ENCODE measurements at places on chromosomes 16 and 17.

DNA sequence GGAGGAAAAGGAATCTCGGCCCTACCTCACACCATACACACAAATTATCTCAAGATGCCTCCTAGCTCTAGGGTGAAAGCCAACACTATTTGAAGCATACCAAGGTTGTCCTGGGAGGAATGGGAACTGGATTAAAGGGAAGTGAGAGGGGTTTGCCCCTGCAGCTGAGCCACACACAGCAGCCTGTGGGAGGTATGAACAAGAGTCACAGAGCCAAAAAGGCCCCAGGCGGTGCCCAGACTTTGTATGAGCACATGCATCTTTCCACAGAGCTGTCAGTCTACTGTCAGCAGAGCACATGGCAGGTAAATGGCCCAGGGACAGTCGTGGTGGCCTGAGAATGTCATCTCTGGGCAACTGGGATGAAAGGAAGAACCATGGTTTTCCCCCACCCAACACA lies 31.0 kb upstream of the RCVRN start:
- no peak for DNase-seq

DNA sequence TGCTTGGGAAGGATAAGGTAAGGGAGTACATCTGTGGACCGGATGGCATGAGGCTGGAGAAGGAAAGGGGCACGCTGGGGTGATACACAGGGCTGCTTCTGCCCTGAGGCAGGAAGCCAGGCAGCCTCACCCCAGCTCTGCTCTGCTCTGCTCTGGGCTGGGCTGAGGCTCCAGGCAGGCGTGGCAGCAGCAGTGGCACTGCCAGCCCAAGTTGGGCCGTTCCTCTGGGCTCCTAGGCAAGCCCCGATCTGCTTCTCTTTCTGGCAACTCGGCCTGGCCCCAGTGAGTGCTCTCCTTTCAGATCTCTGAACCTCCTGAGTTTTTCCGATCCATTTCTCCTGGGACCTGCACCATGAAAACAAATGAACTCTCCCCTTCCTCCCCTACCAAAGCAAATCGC lies 44.9 kb downstream of the VAC14 start:
- DNase-seq, result no peak

DNA sequence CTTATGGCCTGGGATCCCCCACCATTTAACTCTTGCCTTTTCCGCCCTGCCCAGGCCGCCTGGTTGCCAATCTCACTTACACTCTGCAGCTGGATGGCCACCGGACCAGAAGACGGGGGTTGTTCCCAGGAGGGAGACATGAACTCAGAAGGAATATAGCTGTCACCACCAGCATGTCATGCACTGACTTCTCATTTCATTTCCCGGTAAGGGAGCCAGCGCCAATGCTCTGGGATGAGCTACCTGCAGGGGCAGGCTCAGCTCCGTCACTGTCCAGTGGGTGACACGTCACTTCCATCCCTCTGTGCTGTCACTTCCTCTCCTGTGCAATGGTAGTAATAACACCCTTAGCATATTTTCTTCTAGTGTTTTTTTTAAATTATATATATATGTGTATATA lies 26.7 kb downstream of the ITGAL start:
- no peak for DNase-seq

GRCh38 chr16:73568769-73569168 lies 520.8 kb upstream of the ZFHX3 start:
- DNase-seq, result no peak

DNA sequence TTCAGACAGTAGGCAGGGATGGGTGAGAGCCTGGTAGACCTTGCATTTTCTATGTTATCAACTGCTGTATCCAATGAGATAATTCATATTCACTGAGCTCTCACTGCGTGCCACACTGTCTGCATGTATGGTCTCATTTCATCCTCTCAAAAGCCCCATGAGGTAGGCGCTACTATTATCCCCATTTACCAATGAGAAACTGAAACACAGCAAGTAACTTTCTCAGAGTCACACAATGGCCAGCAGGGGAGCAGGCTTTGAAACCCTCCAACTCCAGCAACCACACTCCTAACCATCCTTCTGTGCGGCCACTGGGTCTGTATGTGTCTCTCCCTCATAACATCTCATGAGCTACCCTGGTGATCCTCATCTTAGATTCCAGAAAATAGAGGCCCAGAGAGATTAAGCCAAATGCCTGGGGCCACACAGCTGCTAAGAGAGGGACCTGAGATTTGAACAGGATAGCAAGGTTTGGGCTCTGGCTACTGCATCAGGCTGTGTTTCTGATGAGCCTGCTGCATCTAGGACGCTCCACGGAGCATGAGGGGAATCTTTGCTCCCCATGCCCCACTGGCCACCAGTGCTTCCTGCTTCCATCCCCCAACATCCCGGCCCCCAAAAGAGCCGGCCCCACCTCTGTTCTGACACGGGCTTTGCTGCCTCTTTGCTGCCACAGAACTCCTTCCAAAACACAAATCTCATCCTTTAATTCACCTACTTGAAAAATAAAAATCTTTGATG lies 3.2 kb downstream of the CCR7 start:
- DNase-seq, result peak; percentile 83

DNA sequence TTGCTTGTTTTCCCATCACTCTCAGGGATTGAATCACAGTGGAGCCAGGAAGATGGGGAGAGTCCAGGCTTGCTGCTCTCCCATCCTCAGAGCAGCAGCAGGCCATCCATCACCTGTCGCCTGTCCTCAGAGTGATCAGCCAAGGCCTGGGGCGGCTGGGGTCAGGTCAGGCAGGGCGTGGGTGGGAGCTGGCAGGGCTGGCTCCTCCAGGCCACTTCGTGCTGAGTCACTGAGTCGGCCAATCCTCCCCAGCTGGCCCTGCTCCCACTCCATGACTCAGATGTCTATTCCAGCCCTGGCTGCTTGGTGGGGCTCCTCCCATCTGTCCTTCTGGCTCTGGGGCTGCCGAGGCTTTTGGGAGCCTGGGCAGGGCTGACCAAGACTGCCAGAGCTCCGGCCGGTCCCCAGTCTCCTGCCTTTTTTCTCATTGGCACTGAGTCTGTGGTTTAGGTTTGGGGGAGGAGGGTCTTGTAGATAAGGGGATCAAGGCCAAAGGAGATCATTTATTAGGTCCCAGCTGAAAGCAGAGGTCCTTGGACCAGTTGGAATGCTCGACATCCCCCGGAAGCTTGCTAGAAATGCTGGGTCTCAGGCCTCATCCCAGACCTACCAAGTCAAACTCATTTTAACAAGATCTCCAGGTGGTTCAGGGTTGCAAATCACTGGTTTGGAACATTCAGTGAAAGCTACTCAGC lies 72.7 kb downstream of the ABCC1 start:
- DNase-seq, result no peak

DNA sequence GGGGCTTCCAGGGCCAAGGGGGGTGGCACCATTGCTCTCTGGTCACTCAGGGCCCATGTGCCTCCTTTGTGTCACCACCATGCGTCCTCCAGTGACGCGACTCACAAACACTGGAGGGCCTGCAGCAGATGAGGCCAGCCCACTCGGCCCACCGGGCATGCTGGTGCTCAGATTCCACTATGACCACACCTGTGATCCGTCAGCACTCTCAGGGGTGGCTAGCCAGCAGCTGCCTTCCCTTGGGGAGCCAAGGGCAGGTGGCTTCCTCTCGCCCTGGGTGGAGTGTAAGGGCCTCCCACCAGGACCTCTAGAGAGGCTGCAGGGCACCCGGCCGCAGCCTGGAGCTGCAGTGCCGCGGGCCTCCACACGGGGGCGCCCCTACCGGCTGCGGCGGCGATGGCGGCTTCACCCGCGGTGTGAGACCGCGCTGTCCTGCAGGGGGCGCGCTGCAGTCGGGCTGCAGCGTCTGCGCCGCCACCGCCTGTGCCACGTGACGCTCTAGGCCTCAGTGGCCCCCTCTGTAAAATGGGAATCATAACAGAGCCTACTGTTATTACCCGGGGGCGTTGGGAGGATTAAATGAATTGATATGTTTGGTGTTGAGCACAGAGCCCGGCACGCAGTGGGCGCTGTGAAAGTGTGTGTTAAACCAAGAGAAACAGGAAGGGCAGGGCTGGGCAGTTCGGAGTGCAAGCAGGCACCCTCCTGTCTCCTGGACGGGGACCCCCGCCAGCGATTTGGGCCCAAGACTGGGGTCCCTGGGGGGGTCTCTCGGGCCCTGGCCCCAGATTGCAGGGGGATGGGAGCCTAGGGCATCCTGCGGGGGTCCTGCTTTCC lies 192.4 kb upstream of the GSE1 start:
- DNase-seq, result peak; percentile 89

DNA sequence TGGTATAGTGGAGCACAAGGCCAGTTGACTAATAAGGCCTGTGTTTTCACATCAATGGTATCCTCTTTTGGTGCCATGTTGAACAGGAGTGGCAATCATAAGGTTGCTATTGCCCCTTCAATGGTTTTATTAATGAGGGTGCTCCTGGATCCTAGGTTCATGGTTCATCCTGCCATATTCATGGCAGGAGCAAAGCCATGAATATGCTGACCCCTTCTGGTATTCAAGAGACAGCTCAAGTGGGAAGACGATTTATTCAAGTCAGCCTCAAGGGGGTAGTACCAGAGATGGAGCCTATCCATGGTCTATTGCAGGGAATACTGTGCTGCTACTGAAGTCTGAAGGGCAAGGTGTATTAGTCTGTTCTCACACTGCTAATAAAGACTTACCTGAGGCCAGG lies 2.6 kb downstream of the ABCA9 start:
- no peak for DNase-seq

DNA sequence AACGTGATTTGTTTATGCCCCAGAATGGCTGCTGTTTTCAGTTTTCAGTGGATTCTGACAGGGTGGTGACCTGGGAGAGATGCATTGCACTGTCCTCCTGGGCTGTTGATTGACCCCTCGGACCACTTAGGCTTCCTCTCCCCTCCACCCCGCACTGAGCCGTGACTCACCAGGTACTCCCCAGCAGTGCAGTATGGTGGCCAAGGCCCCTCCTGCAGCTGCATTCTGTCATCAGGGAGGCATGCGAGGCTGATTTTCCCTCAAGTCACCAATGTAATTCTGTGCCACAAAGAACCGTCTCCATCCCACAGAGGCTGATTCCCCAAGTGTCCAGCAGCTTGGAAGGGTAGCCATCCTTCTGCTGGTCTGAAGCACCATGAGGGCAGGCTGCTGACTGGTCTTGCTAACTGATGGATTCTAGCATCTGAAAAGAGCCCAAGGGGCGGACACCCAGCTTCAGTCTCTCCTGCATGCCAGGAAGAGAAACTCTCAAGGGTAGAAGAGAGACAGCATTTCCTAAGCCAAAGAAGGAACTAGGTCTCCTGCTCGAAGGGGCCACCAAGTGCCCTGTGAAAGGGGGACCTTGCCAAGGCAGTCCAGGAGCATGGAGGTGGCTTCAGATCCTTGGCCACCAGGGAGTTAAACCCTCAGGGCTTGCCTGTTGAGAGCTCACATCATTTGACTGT lies 148.1 kb downstream of the SOCS1 start:
- DNase-seq, result peak; percentile 21

GRCh38 chr16:55045756-55046460 lies 115.2 kb downstream of the IRX5 start:
- no peak for DNase-seq

GRCh38 chr17:628089-628941 lies 86.3 kb downstream of the VPS53 start:
- DNase-seq, result no peak

DNA sequence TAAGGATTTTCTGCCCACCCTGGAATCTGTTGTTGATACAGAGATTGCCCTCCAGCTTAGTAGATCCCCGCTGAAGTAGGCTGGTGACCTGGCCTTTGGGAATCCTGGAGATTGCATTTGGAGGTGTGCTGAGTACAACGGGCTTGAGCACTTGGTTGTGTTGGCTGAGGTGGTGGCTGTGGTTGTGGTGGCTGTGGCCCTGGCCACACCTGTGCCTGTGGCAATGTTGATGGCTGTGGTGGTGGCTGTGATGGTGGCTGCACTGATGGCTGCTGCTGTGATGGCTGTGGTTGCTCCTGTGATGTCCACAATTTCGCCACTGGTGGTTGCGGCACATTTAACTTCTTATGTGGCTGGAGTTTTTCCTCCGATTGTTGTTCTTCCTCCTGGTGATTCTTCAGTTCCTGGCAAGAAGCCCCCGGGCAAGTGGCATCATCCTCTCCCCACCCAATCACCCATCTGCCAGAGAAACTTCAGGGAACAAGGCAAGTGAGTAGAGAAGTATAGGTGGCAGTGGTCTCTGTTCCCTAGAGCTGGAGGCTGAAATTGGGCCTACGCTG lies 4.2 kb downstream of the CCDC200 start:
- no peak for DNase-seq

DNA sequence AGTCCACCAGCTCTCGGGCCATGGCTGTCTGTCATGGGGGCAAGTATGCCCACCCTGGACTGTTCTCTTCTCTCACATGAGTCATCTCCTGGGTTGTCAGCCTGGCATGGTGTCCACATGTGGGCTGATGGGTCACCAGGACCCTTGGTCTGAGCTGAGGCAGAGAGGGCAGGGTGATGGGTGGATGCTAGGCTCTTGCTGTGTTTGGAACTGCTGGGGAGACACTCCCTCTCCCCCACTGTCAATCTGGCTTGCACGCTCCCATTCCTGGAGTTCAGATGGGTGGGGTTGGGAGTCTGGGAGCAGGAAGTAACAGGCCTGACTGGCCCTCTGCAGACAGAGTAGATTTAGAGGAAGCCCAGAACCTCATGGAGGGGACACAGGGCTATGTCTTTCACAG lies 28.9 kb downstream of the KSR1 start:
- no peak for DNase-seq

GRCh38 chr16:57675741-57676551 lies 7.8 kb downstream of the ADGRG3 start:
- no peak for DNase-seq

DNA sequence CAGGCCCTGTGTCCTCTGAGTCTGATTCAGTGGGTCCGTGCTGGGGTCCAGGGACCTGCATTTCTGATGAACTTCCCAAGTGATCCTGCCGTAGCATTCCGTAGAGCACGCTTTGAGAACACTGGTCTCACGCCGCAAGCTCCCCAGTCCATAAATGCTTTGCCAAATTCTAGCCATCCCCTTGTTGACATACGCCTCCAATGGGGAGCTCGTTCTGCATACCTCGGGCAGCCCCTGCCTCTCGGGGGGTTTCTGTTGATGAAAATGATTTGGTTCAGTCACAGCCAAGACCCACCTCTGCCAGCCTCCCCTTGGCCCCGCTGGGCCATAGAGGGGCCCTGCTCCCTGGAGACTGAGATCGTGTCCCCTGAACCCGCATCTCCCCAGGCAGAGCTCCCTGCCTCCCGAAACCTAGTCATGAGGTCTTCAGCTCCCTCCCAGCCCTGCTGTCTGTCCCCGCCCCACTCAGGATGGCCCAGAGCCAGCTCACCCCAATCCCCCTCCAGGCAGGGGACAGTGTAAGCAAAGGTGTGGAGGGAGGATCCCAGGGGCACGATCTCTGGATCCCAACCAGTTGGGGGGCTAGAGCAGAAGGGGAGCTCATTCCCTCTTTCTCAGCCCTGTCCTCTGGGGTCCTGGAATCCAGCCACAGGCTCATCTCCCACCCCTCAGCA lies 16.2 kb upstream of the SPNS2 start:
- DNase-seq, result no peak
